ELF-1 (cell line): ENCODE measurements at places on chromosomes 3 and 15.
A peak's percentile ranks its signal among the peaks of the same experiment; 100 is the strongest.

DNA sequence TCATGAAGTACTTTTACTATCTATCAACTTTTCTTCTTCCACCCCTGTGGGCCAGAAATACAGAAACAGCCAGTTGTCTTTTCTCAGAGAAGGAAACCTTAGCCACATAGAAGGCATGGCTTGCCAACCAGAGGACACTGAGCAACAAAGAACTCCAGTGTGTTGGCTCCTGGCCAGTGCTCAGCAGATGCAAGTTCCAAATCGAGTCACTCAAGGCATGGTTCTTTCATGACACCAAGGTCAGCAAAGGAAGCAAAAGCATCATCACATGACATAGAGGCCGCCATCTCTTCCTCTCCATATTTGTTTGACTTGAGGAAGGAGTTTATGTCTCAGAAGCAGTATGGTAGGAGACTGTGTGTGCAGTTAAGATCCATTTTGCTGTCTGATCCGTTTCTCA is 92.2 kb downstream of the MYLK start:
- no peak for DNase-seq

DNA sequence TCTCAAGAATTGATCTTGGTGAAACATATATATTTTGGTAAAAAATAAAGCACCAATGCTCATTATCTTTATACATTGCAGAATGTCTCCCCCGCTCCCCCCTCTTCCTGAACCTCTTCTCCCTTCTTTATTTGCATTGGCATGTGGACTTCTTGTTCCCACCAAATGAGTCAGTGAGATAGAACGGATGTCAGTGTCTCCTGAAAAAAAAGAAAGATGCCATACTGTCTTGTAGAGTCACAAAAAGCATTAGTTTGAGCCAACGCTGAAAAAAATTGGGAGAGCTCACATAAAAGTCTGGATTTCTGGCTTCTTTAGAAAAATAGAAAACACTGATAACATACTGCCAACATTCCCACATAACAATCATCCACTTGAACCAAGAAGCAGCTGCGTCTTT is 32.0 kb upstream of the STXBP5L start:
- DNase-seq, result no peak

DNA sequence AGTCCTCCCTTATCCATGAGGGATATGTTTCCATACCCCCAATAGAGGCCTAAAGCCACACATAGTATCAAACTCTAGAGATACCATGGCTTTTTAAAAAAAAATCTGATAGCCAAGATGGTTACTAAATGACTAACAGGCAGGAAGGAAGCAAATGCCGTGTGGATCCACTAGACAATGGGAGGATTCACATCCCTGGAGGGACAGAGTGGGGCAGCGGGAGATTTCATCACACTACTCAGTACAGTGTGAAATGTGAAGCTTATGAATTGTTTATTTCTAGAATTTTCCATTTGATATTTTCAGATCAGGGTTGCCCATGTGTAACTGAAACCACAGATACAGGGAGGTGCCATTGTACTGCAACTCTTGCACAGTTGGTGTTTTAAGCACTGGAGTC is 826.6 kb downstream of the SQOR start:
- DNase-seq, result no peak

- no peak for DNase-seq
Observed at GRCh38 chr3:133096900-133097613, 58.9 kb downstream of the TMEM108 start.

GRCh38 chr3:149277331-149277813 is 55.7 kb upstream of the CP start:
- no peak for DNase-seq

GRCh38 chr3:107662586-107662985 is 139.8 kb downstream of the BBX start:
- DNase-seq, result no peak

DNA sequence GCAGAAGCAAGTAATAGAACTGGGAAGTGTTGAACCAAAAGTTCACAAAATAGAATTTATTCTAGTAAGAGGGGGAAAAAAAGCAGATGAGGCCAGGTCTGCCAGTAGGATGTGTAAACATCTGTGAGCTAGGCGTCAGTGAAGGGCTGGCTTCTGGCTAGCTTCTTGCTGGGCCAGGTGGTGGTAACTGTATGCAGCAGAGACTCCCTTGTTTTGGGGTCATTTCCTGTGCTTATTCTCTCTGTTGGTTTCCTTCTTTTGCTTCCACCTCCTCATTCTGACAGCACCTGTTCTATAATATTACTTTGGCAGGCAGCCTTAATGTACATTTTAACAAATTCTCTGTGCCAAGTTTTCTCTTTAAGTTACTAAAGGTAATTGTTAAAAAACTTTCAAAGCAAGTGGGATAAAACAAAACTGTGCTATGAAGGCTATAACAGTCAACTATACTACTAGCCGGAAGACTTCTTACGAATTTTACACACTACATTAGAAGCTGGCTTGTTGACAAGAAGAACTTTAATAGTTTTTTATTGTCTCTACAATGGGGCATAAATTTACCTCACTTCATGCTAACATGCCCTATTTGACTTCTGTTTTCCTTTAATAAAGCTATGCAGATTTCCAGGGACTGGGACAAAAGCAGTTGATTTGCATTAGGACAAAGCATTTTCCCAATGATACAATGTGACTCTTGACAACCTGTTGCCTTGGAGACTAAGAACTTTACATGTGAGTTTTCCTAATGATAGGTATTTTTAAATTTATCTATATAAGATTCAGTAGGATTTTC is 318.8 kb upstream of the NAALADL2 start:
- DNase-seq, result peak; percentile 39

GRCh38 chr3:31790193-31791089 is 190.6 kb downstream of the OSBPL10 start:
- no peak for DNase-seq

GRCh38 chr15:77083381-77084160 is 12.7 kb upstream of the TSPAN3 start:
- peak; percentile 70 for DNase-seq

DNA sequence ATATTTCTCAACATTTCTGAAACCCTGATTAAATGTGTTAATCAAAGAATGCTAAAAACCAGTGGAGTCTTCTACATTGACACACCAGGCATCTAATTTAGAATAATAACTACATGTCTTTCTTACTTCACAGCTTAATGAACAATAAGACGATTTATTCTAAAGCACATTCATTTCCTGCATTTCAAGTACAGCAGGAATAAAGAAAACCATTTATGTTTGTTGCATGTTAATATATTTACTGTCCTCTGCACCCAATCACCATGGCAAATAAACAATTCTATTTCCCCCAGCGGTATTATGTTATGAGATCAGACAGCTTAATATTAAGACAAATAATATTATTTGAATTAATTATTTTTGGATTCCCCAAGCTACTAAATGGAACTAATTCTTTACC is 1336.3 kb upstream of the CADM2 start:
- DNase-seq, result no peak

- DNase-seq, result no peak
Observed at GRCh38 chr3:32946973-32947788, 4.3 kb upstream of the CCR4 start.

GRCh38 chr15:68658151-68658550 is 79.4 kb downstream of the CORO2B start:
- DNase-seq, result no peak

- peak; percentile 15 for DNase-seq
Observed at GRCh38 chr3:160413613-160414248, 14.3 kb downstream of the SMC4 start.

DNA sequence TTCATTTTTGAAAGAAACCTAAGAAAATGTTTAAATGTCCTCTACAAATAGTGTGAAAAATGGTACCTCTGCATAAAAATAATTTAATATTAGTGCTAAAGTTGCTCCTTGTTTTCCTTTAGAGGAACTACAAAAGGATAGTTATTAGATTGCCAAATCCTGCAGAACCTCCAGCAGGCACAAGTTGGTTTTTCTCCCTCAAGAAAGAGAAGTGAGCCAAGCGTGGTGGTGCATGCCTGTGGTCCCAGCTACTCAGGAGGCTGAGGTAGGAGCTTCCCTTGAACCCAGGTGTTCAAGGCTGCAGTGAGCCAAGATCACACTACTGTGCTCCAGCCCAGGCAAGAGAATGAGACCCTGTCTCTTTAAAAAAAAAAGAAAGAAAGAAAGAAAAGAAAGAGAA is 85.1 kb upstream of the TSEN2 start:
- no peak for DNase-seq

GRCh38 chr3:133428552-133428951 is 28.7 kb downstream of the BFSP2 start:
- DNase-seq, result peak; percentile 77

DNA sequence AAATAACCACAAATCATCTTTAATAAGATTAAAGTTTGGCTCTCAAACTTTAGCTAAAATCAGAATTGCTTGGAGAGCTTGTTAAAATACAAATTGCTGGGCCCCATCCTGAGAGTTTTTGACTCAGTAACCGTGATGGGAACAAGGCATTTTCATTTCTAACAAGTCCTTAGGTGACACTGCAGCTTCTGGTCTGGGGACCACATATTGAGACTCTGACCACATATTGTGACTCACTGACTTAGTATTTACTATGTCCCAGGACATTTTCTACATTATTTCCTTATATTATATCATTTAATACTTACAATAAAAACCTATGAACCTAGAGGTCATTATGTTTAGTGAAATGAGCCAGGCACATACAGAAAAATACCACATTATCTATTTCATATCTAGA is 164.5 kb downstream of the ZMAT3 start:
- no peak for DNase-seq

DNA sequence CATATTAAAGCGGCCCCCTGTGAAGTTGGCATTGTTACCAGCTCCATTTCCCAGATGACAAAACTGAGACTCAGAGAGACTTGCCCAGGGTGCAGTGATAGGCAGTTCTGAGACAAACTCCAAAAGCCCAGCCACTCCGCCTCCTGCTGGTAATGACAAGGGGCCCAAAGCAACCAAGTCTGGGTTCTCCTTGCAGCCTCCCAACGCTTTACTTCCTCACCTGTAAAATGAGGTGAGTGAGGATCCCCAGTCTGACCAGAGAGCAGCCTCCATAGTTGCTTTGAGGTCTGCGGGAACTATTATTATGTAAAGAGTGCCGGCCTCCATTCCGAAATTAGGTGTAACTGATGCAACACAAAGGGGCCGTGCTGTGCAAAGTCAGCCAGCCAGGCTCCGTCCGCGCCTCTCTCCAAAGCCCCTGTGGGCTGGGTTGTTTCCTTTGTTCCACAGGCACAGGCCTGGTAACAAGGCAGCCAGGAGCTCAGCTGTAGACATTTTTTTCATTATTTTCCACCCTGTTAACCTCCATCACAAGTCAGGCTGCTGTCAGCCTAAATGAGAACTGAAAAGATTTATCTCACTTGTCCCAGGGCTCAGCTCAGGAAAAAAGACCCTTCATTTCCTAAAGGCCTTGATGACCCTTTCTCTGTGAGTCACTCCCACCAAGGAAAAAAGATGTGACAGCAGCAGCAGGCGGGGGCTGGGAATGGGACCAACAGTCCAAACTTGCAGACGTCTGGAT is 139.1 kb upstream of the RAD18 start:
- peak; percentile 93 for DNase-seq

GRCh38 chr3:13894807-13895154 is 14.9 kb upstream of the WNT7A start:
- no peak for DNase-seq

DNA sequence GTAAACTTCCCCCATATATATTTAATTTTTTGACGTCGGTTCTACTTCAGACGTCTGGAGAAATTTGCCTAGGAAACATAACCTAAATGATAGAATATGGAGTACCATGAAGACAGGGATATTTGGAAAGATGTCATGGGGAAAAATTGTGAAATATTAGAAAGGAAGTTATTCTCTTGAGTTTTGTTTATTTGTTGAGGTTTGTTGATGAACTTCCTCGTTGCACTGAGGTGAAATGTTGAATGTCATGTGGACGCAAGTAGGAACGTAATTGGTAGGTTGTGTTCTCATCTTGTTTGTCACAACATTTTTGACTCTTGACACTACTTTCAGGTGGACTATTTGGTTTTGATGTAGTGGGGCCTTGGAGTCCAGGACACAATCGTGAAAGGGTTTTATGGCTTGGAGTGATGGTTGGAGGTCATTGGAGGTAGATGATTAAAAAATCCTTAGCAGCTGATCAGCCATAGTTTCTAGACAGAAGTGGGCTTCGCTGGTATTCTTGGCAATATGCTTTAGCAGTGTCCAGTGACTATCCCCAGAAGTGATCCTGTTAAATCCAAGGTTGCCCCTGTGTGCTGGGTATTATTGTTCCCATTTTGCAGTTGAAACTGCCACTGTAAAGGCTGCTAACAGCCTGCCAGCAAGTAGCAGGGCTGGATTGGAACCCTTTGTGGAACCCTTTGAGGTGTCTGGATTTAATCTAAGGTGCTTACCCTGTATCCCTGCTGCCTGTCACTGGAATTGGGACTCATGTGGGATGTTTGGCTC is 1.5 kb downstream of the ABHD5 start:
- DNase-seq, result peak; percentile 16
